ENCODE measurements at places on chromosomes 12 and 14.

DNA sequence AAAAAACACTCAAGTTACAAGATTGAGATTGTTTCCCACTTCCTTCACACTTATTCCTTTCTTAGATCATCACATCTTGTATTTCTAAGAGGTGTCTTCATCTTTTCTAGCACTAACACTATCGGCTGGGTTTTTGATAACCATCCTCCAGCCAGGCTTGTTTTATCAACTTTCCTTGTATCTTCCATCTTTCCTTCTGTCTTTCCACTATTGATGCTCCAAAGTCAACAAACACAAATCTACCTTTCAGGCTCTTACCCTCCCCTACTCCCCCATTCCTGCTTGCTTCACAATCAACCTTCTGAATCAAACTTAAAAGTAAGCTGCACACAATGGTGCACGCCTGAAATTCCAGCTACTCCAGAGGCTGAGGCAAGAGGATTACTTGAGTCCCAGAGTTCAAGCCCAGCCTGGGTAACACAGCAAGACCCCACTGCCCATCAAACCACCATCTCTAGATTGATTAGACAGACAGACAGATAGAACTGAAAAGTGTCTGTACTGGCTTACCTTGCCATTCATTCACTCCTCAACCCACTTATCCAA, 12.9 kb downstream of the MED13L start:
- no peak for DNase-seq

DNA sequence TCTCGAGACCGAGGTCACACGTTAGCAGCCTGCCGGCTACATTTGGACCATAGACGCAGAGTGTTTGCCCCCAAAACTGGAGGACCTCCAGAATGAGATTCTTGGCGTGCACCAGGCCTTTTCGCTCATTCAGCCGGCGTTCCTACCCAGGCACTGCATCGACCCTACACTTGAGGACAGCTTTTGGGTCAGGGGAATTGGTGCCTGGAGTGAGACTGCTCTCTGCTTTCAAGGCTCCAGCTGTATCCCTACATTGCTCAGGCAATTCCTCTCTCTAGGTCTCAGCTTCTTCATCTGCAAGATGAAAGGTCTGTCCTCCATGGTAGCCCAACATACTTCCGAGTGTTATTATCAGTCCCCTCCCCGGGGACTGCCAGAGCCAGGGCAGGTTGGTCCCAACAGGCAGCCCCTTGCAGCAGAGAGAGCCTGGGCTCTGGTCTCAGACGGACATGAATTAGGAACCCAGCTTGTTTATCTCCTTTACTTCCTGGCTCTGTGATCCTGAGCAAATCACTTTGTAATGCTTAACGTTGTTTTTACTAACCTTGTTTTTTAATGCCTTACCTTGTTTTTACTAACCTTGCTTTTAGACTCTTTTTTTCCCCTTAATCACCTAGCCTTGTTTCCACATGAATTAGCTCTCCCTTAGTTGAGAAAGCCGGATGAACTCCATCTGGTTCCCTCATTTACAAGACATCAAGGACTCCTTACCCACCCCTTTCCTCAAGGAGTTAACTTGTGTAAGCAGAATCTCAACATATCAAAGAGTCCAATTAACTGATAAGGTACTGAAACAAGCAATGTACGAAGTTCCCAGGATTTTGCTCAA, 892 bp downstream of the TCHP start:
- DNase-seq: no peak

- DNase-seq: no peak
Measured at GRCh38 chr14:64174922-64175782, 119.0 kb downstream of the ESR2 start.

- no peak for DNase-seq
Measured at GRCh38 chr14:37047226-37047625, 125.2 kb downstream of the SLC25A21 start.

- no peak for DNase-seq
Measured at GRCh38 chr12:108630481-108631207, 3.0 kb downstream of the SELPLG start.

DNA sequence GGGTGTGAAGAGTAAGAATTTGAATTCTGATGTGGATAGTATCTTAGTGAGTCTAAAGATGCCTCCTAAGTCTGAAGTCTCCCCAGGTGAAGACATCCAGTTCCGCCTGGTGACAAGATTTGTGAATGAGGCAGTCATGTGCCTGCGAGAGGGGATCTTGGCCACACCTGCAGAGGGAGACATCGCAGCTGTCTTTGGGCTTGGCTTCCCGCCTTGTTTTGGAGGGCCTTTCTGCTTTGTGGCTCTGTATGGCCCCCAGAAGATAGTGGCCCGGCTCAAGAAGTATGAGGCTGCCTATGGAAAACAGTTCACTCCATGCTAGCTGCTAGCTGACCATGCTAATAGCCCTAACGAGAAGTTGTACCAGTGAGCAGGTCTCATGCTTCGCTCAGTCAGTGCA, 24.6 kb upstream of the AICDA start:
- DNase-seq: no peak

GRCh38 chr12:66297923-66298322, 4.4 kb upstream of the HELB start:
- no peak for DNase-seq

- DNase-seq: no peak
Measured at GRCh38 chr12:130788515-130788914, 50.5 kb downstream of the STX2 start.

GRCh38 chr14:103801459-103801858, 45.9 kb downstream of the PPP1R13B start:
- DNase-seq: no peak

DNA sequence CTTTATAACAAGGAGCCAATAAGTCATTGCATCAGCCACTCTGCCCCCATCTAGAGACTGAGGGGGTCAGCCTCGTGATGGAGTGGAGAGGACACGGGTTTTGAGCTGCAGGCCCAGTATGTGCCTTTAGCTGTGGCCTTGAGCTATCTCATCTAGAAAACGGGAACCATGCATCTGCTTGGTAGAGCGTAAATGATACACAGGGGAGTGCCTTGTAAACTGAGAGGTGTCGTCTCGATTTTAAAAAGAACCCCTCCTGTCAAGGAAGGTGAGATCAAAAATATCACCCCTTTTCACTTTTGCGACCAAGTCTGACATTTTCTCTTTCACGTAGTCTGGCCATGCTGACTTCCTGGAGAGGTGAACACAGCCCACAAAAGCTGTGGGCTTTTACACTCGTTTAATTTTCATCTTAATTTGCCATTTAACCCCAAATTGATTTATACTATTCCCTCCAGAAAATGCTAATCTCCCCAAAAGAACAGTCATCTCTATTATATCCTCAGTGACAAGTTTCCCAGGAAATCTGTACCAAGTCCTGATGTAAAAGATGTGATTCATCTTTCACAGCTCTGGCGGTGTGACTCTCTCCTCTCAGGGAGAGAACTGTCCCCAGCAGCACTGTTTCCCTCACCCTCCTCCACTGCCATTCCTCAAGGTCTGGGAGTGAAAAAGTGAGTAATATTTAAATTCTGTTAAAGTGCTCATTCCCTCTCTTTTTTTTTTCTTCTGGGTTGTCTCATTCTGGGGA, 30.6 kb downstream of the VCPKMT start:
- no peak for DNase-seq

GRCh38 chr14:101185946-101186345, 282.4 kb upstream of the RTL1 start:
- DNase-seq: no peak

GRCh38 chr12:4819654-4820053, 90.1 kb upstream of the KCNA1 start:
- no peak for DNase-seq

- DNase-seq: no peak
Measured at GRCh38 chr14:34453226-34453625, 8.8 kb downstream of the SPTSSA start.

DNA sequence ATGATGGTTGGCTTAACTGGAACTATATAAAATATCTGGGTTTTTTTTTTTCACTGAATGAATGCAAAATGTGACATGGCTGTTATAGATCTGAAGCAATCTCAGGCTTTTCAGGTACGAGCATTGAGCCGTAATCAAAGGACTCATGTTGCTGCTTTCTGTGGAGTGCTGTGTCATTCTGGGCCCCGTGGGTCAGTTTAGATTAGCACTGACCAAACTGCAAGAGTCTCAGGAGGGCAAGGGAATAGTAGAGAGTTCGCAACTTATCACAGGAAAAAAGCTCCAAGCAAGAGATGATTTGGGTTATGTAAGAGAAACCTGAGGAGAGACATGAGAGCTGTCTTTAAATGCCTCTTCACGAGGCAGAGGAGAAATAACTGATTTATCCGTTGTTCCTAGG, 59.1 kb downstream of the UBR7 start:
- no peak for DNase-seq

- no peak for DNase-seq
Measured at GRCh38 chr12:22692964-22693555, 68.1 kb downstream of the ETNK1 start.

- DNase-seq: no peak
Measured at GRCh38 chr12:10365696-10366405, 24.0 kb downstream of the KLRK1 start.

- DNase-seq: no peak
Measured at GRCh38 chr12:115683240-115683780, 594.2 kb downstream of the MED13L start.

GRCh38 chr12:111822886-111823285, 19.1 kb upstream of the MAPKAPK5 start:
- DNase-seq: no peak

DNA sequence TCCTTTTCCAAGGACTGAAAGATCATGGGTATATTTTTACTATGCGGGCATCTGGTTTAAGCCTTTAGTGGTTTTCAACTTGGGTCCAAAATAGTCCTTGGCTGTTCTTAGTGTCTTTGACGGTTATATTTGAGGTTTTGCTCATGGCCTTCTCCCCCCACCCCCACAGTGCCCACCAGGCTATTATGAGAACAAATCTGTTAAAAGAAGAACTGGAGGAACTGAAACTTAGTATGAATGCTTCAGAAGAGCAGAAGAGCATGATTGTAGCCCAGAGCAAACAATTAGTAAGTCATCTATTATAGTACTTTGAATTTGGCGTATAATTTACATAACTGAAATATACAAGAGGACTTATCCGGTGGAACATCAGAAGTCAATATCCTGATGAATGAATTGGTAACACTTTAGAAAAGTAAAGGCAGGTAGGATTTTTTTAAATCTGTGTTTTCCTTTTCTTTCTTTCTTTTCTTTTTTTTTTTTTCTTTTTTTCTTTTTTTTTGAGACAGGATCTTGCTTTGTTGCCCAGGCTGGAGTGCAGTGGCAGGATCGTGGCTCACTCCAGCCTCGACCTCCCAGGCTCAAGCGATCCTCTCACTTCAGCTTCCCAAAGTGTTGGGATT, 71.8 kb upstream of the BCAT1 start:
- no peak for DNase-seq

- no peak for DNase-seq
Measured at GRCh38 chr12:30537228-30537627, 158.4 kb downstream of the IPO8 start.

DNA sequence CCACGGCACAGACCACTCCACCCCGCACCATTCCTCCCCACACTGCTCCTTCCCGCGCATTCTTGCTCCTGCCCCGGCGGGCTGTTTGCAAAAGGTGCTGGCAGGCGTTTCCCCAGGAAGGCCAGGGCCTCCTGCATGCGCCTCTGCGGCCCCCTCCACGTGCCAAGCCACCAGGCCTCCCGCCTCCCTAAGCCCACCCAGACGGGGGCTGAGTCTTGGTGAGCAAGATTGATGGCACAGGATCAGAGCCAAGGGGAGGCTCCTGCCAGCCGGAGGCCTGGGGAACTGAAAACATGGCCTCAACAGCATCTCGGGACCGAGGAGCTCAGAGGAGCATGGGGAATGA, 328.3 kb upstream of the DIO3 start:
- no peak for DNase-seq

- no peak for DNase-seq
Measured at GRCh38 chr14:105471823-105472485, 2.7 kb upstream of the CRIP2 start.

DNA sequence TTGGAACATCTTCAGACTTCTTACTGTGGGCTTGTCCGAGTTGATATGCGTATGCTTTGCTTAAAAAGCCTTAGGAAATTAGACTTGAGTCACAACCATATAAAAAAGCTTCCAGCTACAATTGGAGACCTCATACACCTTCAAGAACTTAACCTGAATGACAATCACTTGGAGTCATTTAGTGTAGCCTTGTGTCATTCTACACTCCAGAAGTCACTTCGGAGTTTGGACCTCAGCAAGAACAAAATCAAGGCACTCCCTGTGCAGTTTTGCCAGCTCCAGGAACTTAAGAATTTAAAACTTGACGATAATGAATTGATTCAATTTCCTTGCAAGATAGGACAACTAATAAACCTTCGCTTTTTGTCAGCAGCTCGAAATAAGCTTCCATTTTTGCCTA, 8.8 kb downstream of the LRR1 start:
- no peak for DNase-seq

- DNase-seq: no peak
Measured at GRCh38 chr14:101340556-101340955, 220.7 kb upstream of the DIO3 start.

DNA sequence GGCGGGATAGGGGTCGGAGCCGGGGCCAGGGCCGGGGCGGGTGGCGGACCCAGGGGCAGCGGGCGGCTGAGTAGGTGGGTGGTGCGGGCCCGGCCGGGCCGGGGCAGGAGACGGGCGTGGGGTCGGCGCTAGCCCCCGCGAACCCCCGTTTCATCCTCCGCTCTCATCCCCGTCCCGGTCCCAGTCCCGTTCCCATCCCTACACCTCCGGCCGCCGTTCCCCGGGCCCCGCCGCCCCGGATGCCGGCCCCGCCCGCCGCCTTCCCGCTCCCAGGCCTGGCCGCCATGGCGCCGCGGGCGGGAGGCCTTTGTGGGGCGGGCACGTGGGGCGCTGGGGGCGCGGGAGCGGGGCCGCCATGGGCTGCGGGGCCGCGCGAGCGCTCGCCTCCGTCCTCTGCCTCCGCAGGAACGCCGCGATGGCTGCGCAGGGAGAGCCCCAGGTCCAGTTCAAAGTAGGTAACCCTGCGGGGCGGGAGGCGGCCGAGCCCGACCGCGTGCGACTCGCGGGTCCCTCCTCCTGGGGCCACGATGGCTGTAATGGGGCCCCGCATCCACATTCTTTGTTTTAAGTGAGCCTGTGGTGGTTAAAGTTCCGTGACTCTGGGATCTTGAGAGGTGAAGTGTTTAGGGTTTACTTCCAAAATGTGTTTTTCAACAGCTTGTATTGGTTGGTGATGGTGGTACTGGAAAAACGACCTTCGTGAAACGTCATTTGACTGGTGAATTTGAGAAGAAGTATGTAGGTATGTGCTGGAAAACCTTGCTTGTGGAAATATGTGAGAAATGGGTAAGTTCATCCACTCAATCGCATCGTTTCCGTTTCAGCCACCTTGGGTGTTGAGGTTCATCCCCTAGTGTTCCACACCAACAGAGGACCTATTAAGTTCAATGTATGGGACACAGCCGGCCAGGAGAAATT, 572 bp downstream of the RAN start:
- DNase-seq: peak; percentile 43

GRCh38 chr12:58887068-58887467, 33.2 kb downstream of the LRIG3 start:
- DNase-seq: no peak

Data from activated T-cell treated with anti-CD3 and anti-CD28 coated beads, Interleukin-2, amount 50 U/mL, for 4 hours (primary cell).